ENCODE measurements at places on chromosomes 11 and 22. TPM values are rescaled to one million over a fixed set of nuclear protein-coding genes. Genes with fewer than 3 reads are reported as not detected.

Gene SMC1B
- total RNA-seq, result 0.10 TPM

Gene OR52E6
- total RNA-seq, result not detected

Gene SPON1
- 0.94 TPM for total RNA-seq

Gene OR5A1
- total RNA-seq, result under 0.01 TPM

Gene SPDYC
- total RNA-seq, result not detected

Gene ANKK1
- total RNA-seq, result 0.31 TPM

Gene OR5B21
- not detected for total RNA-seq

Gene TTC12
- 35.7 TPM for total RNA-seq

Gene ARAP1
- total RNA-seq, result 74.3 TPM

Gene MPPED2
- 0.21 TPM for total RNA-seq

Gene TEX12
- total RNA-seq, result 0.63 TPM

Gene PRODH
- total RNA-seq, result not detected

Gene CARD18
- not detected for total RNA-seq

Gene OR51B4
- not detected for total RNA-seq

Gene IFITM10
- 4.8 TPM for total RNA-seq

Gene PGA5
- total RNA-seq, result 0.52 TPM

Gene PKDREJ
- under 0.01 TPM for total RNA-seq

Gene PATZ1
- total RNA-seq, result 44.3 TPM

Gene DTX4
- 5.2 TPM for total RNA-seq

Gene XKR3
- total RNA-seq, result not detected

Gene GNAZ
- 10.0 TPM for total RNA-seq

Gene OR51E1
- not detected for total RNA-seq

Gene NPTXR
- 0.94 TPM for total RNA-seq

Gene OR4A5
- total RNA-seq, result not detected

Gene MAP6
- total RNA-seq, result not detected

Gene C11orf58
- 205 TPM for total RNA-seq

Gene MOGAT2
- not detected for total RNA-seq

Gene C11orf87
- total RNA-seq, result not detected

Gene LTO1
- total RNA-seq, result 18.6 TPM

Gene CCDC87
- 0.21 TPM for total RNA-seq

All from mononuclear cell (primary cell).